ENCODE measurements at places on chromosomes 2 and 18.

DNA sequence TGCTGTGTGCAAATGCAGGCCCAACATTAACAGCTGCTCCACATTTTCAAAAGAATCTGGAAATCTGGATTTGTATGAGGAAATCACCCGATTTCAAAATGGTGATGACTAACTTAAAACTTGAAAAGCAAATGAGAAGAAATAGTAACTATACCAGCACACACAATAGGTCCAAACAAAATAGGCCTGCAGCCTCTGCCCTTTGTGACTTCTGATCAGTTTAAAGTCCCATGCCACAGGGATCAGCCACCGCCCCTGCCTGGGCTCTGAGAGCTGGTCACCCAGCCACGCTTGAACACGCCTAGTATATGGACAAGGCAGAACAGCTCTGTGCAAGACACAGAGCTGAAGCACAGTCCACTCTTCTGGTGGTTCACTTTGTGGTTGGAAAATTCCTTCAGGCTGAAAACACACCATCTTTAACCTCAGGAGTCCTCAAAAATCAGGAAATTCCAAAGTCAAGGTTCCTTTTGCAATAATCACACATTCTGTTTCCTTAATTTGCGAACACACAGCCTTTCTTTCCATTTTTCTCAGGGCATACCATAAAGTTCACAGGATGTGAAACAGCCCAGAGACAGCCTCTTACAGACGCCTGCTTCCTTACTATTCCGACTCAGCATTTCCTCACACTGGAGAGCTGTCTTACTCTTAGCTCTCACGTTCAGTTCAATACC is 150.1 kb upstream of the RIOK3 start:
- DNase-seq, result peak; percentile 65

- no peak for DNase-seq
Measured at GRCh38 chr2:2389215-2389614, 58.1 kb upstream of the MYT1L start.

DNA sequence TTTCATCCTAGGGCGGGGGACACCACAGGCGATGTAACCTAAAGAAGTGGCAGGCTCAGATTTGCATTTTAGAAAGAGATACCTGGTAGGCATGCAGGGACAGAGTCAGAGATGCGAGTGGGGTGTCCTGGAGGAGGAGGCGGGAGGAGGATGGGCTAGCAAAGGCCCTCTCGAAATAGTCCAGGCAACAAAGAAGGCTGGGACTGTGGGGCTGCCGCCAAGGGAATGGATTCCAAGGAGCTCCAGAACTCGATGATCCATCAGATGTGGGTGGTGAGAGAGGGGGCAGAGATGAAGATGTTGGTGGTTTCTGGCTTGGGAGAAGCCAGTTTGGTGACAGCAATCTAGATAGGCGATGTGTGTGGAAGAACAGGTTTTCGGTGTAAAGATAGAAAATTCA is 12.5 kb upstream of the INPP5D start:
- DNase-seq, result no peak

DNA sequence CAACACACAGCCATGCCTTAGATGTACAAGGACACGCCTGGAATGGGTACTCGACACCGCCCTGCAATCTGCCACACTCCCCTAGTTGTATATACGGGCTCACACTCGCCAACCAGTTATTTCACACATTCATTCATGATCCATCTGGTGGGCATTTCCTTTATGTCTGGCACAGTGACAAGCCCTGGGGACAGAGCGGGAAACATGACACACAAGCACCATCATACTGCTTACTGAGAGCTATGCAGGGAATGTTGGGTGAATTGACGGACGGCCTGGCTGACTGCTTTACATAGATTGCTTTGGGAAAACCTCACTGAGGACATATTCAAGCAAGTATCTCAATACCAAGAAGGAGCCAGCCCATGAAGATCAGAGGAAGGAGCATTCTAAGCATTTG is 448.0 kb upstream of the SPRED2 start:
- DNase-seq, result no peak

DNA sequence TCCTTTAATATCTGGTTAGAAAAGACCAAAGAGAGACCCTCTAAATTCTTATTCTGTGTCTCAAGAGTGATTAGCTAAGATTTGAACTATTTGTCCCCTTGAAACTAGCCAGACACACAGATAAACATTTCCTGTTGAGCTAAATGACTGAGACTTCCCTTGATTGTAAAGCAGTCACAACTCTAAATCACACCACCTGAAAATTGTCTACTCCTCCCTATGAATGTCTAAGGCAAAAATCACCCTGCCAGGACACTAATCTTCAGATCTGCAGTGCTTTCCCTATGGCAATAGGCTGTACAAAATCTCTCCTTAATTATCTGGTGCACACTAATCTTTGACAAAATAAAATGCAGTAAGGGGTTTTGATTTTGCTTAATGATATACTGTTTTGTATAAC is 200.5 kb upstream of the GULP1 start:
- DNase-seq, result no peak

DNA sequence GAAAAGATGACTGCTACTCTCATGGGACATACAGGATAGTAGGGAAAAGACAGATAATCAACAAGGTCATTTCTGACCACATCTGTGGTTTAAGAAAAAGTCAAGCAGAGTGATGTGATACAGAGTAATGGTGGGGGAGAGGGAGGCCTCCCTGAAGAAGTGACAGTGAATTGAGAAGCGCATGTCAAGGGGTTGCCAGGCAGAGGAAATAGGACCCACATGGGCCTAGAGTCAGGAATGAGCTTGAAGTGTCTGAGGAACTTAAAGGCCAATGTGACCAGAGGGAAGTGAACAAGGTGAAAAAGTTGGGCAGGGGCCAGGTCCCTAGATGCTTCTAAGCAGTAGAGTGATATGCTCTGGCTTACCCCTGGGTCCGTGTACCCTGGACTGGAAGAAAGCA is 113.5 kb upstream of the PPP1CB start:
- no peak for DNase-seq
